ENCODE measurements at places on chromosomes 1 and 21.

DNA sequence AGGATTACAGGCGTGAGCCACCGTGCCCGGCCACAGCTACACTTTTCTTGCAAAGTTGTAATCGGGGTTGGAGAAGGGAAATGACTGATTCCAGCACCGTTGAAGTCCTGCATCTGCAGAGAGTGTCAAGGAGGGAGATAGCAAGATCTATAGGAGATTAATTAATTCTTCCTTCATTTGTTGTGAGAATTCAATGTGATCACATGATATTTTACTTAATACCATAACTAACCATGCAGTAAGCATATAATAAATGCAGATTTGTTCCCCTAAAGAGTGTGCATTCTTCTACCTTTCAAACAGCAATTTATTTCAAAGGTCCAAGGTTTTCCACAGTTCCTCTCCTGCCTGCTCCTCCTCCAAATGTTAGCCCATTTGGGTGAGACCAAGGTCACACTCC lies 204.5 kb downstream of the GREM2 start:
- DNase-seq: no peak

DNA sequence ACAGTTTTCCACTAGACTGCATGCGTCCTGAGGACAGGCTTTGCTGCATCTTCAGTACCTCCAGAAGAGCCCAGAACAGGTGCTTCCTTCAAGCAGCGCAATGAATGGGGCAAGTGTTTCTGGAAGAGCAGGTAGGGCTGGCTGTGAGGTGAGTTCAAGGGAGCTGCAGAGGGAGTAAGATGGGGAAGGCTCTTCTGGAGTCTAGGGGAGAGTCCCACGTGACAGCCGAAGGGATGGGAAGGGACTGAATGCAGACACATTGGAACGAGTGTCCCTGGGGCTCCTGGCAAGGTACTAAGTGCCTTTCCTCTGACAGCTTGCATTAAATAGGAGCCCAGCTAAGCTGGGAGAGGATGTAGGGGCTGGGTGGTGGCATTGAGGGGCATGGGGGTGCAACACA lies 84.2 kb downstream of the FAM78B start:
- no peak for DNase-seq

GRCh38 chr1:217135569-217135915 lies 412.3 kb upstream of the ESRRG start:
- DNase-seq: no peak

DNA sequence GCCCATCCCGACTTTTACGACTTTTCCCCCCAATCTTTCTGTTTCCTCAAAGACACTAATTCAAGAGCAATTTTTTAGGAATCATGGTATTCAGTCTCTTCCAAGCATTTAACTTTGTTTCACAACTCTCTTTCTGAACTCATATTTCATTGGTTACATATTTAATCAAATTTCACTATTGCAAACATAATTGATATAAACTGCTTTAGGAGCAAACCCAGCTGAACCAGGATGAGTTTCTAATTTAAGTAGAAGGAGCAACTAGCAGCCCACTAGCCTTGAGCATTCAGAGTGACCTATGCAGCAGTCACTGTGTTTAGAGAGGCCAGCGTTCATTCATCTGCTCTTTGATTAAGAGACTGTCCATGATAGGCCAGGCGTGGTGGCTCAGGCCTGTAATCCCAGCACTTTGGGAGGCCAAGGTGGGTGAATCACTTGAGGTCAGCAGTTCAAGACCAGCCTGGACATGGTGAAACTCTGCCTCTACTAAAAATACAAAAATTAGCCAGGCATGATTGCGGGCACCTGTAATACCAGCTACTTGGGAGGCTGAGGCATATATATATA lies 1.8 kb downstream of the CELA2B start:
- DNase-seq: no peak

- no peak for DNase-seq
Observed at GRCh38 chr1:33561576-33561975, 89.1 kb downstream of the ZSCAN20 start.

- no peak for DNase-seq
Observed at GRCh38 chr1:147083919-147084272, 88.4 kb downstream of the PRKAB2 start.

DNA sequence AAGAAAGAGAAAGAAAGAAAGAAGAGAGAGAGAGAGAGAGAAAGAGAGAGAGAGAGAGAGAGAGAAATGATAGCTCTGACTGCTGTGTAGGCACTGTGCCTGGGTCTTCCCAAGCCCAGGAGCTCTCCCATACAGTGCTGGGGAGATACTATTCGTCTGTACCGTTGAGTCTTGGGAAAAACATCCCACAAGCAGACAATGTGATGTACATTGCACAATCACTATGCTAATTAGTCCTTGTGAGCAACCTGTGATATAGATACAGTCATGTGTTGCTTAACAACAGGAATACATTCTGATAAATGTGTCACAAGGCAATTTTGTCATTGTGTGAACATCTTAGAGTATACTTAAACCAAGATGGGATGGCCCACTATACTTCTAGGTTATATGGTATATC lies 381.0 kb downstream of the HHAT start:
- no peak for DNase-seq

GRCh38 chr1:84271441-84272151 lies 29.9 kb upstream of the SAMD13 start:
- no peak for DNase-seq

GRCh38 chr1:5404412-5405203 lies 587.6 kb downstream of the NPHP4 start:
- no peak for DNase-seq

DNA sequence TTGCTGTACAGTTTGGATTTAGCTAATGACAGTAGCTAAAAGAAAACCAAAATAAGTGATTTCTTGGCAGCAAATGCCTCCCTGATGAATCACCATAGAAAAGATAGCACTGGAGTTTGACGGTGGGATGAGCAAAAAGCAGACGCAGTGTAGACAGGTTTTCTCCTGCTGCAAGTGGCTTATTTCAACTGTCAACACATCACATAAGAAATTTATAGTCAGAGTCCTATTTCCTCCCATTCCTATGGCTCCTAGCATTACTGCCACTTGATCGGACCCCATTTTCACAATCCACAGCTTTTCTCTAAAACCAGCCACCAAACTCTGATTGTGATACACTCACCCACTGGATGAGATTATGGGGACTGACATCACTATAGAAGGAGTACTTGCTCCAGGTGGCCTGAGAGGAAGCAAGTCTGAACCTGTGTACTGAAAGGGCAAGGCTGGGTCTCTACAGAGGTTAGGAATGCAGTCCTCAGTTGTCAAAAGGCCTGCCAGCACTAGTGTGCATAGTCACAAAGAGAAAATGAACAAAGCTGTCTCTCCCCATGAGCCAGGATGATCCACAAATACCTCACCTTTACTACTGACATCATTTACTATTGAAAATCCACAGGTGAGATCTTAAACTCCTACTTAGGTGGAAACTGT lies 359.8 kb downstream of the LTN1 start:
- peak; percentile 34 for DNase-seq

DNA sequence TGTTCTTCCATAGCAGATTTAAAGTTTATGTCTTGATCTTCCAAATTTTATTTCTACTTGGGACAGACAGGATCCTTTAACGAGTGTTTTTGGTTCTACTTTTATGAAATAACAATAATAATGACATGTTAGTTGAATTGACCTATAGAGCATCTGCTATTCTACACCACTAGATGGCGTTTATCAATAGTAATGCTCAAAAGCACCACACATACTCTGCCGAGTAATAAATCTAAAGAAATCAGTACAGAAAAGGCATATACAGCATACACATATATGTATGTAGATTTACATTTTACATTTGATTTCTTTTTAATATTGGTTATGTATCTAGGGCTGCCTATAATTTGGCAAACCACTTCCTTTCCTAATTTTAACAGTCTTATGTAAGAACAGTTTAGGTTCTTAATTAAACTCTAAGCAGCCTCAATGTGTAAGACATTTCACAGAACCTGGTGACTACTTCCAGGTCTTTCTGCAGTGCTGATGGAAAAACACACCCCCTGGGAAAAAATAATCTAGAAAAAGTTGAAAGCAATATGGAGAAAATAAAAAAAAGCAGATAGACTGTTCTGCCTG lies 5.9 kb upstream of the SIPA1L2 start:
- DNase-seq: no peak

DNA sequence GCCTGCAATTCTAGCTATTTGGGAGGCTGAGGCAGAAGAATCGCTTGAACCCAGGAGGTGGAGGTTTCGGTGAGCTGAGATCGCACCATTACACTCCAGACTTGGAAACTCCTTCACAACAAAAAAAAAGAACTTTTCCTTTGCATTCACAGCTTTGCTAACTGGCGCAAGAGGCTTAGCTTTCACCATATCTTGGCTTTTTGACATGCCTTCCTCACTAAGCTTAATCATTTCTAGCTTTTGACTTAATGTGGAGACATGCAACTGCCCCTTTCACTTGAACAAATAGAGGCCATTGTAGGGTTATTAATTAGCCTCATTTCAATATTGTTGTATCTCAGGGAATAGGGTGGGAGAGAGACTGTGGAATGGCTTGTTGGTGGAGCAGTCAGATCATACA lies 8.7 kb downstream of the KPNA6 start:
- DNase-seq: no peak

DNA sequence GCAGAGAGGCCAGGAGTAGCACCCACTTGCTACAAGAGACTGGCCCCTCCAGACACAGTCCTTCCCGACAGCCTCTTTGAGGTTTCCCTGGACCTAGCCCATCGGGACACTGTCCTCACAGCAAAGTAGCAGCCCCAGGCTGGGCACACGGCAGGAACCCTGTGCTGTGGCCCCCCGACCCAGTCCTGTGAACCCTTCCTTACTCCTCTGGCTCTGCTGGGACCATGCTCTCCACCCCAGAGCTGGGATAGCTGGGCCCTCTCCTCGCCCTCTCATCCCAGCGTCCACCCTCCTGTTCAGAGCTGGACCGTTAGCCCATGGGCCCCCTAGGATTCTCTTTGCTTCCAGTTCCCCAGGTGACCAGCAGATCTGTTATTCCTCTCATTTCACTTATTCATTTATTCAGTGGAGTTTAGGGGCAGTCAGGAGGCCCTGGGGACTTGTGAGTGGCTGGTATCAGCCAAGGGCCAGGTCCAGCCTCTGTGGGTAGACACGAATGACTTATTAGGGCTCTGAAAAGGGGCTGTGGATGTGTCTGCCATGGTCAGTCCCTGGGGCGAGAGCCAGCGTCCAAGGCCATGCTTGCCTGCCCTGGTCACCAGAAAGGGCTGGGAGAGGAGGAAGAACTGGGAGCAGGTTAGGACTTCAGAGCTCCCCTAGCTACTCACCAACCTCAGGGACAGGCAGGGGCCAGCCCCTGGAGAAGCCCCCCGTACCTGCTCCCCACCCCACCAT lies 117.6 kb upstream of the RUNX3 start:
- no peak for DNase-seq

- peak; percentile 25 for DNase-seq
Observed at GRCh38 chr1:48761986-48762385, 14.7 kb downstream of the BEND5 start.

DNA sequence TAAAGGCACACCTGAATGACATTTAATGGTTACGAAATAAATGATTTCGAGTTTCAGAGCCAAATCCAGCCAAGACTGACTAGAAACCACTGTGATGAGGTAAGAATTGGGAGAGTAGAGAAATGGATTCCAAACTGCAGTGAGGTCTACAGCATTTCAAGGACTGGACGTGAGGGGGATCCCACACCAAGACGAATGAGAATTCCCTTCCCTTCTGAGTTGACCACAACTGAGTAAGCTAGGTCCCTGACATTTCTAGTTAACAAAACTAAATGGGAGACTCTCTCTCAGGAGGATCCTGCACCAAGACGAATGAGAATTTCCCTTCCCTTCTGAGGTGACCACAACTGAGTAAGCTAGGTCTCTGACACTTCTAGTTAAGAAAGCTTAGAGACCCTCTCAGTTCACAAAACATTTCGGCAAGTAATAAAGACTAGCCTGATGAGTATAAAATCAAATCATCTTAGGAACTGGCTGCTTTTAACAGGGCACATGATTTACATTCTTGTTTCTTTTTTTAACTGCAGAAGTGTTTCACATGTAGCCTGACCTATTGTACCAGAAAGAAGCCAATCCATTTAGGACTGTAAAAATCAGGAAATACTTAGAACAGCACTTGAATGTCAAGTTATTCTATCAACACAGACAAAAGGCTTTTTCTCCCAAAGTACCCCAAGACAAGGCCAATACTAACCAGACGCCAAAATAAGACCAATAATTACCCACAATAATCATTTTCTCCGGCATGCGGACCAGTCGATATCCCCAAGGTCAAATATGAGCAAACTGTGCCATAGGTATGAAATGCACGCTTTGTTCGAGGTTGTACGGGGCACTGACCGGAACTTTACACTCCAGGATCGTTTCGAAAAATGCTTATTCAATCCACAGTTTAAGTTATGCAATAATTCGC lies 1.4 kb upstream of the SPATA1 start:
- DNase-seq: peak; percentile 53

GRCh38 chr21:45147473-45148315 lies 73.3 kb downstream of the ADARB1 start:
- no peak for DNase-seq

GRCh38 chr21:46552274-46552673 lies 52.6 kb downstream of the S100B start:
- DNase-seq: no peak

DNA sequence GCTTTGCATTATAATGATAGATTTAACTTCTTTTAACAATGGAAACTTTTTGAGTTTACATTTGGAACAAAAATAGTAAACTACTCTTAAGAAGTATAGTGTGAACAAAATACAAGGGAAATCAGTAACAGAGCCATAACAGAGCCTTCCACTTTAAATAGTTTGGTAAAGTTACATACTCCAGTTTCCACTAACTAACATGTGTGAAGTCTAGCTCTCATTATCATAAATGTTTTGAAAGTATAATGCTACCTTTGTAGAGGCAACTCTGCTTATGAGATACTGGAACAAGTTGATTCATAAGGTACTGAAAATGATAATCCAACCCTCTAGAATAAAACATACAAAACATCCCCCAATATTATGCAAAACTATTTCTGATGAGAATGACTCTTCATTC lies 1155.1 kb upstream of the ADGRL2 start:
- no peak for DNase-seq

GRCh38 chr1:152907686-152908601 lies at the start of gene IVL:
Gene IVL (plus strand): TSS chr1:152908546. CDS start chr1:152909798, 1,252 bp downstream.
- DNase-seq: peak; percentile 7

DNA sequence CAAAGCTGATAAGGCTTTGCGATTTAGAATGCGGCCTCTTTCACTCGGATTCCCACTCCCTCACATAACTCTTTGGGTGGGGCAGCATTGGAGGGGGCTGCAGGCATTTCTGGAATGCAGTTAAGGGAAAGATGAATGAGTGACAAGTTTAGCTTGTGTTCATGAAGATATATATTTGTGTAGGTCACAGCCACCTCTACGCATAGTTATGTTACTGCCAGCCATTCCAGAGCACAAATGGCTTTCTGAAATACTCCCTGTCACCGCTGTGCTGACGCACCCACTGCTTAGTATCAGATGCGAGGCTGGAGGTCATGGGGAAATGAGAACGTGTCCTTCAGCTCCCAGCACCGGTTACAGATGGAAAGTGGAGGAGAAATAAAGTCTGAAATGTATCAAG lies 54.1 kb upstream of the ATP1A1 start:
- no peak for DNase-seq

- DNase-seq: no peak
Observed at GRCh38 chr1:65309304-65310077, at the start of gene DNAJC6. Gene DNAJC6 (plus strand): TSS chr1:65309543. CDS start chr1:65309746, 203 bp downstream.

GRCh38 chr1:210688512-210689234 lies 360.0 kb downstream of the HHAT start:
- no peak for DNase-seq

GRCh38 chr1:24888971-24889676 lies 41.0 kb downstream of the RUNX3 start:
- peak; percentile 3 for DNase-seq

- no peak for DNase-seq
Observed at GRCh38 chr1:53725238-53725689, 13.7 kb downstream of the GLIS1 start.

- DNase-seq: no peak
Observed at GRCh38 chr1:78839704-78840277, 166.7 kb downstream of the ADGRL4 start.
